Fibroblast of skin of right quadriceps (primary cell): ENCODE measurements at places on chromosomes 4 and X.

GRCh38 chr4:10013722-10014121 is 7.6 kb downstream of the SLC2A9 start:
- DNase-seq, result no peak

DNA sequence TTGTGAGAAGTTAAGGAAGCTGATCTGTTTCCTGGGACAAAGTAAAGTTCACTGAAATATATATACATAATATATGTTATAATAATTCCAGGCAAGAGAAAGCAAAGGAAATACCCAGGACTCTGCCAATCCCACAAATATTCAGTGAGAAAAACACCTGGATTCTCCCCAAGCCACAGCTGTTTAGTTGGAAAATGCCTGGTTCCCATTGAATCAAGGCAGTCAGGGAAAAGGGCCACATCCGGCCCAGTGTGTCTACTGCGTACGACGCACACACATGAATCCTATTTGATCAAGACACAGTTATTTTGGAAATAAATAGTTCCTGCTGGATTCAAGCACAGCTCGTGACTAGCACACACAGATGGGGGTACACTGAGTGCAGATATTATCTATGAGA is 6.3 kb upstream of the DCHS2 start:
- peak; percentile 21 for DNase-seq

DNA sequence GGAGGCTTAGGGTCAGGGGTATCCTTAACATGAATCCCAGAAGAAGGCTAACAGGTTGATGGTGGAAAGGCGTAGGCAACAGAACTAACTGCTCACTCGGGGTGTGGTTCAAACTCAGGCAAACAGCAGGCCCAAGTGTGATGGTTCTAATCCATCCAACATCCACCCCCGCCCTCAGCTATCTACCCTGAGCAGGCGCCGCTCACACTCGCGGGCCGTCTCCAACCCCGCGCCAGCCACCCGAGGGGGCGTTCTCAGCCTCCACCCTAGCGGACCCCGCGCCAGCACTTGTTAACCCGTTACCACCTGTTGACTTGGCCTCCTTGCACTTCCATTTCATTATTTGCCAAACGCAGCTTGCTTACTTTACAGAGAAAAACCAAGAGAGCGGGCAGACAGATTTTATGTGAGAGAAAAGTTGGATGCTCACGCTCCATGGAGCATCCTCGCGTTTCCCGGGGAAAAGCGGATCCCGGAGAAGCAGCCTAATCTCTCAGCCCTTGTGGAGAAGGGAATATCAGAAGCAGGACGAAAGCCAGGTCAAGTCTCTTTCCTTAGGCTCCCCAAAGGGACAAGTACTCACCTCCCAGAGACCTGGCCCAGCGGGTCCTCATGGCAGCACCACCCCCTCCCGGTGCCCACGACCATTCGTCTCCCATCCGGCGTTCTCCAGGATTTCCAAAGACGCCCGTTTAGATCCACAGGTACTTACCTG is 773 bp downstream of the SNCA start:
- no peak for DNase-seq

DNA sequence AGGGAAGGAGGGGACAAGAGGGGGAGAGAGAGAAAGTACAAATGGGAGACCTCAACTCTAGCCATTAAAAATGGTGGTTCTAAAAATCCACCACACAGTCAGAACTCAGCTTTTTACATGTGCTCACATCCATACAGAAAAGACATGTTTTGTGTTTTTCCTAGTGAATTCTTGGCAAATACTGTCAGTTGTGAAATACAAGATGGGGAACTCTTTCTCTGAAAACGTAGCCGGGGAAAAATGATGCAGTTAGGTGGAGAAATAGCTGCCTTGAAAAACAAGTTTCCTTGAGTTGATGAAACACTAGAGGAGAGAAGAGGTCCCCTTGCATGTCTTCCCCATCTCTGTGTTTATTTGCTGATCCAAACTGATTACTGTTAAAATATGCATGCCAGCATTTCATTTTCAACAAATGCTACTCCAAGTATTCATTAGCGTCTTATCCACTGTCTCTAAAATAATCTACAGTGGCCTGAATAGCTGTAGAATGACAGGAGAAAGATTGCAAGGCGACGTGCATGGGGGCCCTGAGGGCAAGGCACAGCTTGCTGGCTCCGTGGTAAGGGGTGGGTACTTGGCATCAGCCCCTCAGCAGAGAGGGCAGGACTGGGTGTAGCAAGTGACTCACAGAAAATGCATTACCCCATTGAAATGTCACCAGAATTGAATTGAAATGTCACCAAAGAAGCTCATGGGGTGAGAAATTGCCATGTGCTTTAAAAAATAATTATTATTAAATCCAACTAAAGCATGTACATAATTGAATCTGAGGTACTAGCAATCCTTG is 48.1 kb upstream of the TBL1X start:
- peak; percentile 41 for DNase-seq

- no peak for DNase-seq
Measured at GRCh38 chr4:148161601-148162000, 280.6 kb downstream of the NR3C2 start.

- no peak for DNase-seq
Measured at GRCh38 chr4:140995058-140995457, 138.2 kb downstream of the RNF150 start.

- no peak for DNase-seq
Measured at GRCh38 chr4:162499478-162499877, 335.7 kb upstream of the FSTL5 start.

- peak; percentile 57 for DNase-seq
Measured at GRCh38 chr4:123017636-123018395, 95.4 kb upstream of the NUDT6 start.

GRCh38 chr4:105022811-105023667 is 123.6 kb upstream of the TET2 start:
- no peak for DNase-seq

DNA sequence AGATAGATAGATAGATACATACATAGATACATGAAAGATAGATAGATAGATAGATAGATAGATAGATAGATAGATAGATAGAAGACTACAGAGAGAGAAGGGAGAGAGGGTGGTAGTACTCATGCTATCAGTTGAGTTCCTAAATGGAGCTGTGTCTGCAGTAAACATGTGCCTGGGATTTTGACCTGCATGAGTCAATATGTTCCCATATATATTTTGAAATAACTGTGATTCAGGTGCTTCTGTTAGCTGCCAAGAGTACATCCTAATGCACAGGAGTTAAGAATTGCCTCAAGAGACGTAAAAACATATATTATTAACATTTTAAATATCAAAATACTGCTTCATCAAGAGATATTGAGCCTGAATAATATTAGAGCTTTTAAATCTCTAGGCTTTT is 379.4 kb downstream of the GRXCR1 start:
- DNase-seq, result no peak

DNA sequence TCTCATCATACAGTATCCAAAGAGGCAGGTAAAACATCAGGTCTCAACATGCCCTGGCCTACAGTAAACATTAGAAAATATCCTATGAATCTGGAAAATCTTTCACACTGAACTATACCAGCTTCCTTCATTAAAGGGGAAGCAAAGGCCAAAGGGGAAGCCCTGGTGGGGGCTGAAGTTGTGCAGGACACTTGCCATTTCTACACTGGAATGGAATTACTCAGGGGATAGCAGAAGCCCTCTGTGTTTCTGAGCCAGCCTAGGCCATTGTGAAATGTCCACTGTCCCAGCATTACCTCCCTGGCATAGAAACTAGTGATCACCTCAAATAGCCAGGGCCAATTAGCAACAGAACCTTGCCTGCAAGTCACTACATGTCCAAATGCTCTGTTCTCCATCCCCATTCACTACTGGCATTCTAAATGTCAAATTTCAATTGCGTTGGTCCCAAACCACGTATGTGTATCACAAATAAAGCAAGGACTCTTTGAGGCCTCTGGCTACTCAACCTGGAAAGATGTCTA is 429.9 kb downstream of the AFF2 start:
- DNase-seq, result no peak

GRCh38 chr4:81659051-81659450 is 187.3 kb upstream of the RASGEF1B start:
- no peak for DNase-seq

GRCh38 chr4:141241986-141242385 is 21.3 kb downstream of the ZNF330 start:
- peak; percentile 23 for DNase-seq

- DNase-seq, result peak; percentile 49
Measured at GRCh38 chrX:72621625-72622485, 49.2 kb upstream of the HDAC8 start.

DNA sequence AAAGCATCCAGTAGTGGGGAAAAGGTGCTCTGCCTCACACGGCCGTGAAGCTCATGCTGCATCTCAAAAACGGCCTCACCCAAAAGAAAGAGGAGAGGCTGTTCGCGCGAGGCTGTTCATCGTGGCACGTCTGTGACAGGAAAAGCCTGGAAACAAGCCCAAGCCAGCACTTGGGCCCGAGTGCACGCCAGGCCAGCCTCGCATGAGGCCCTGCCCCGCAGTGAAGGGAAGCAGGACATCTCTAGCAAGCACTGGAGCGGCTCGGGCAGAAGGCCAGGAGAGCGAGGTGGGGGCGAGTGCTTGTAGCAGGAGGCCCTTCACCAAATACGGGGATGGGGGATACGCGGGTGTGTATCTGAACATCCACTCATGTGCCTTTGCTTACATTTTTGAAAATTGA is 39.9 kb upstream of the MXD4 start:
- no peak for DNase-seq

DNA sequence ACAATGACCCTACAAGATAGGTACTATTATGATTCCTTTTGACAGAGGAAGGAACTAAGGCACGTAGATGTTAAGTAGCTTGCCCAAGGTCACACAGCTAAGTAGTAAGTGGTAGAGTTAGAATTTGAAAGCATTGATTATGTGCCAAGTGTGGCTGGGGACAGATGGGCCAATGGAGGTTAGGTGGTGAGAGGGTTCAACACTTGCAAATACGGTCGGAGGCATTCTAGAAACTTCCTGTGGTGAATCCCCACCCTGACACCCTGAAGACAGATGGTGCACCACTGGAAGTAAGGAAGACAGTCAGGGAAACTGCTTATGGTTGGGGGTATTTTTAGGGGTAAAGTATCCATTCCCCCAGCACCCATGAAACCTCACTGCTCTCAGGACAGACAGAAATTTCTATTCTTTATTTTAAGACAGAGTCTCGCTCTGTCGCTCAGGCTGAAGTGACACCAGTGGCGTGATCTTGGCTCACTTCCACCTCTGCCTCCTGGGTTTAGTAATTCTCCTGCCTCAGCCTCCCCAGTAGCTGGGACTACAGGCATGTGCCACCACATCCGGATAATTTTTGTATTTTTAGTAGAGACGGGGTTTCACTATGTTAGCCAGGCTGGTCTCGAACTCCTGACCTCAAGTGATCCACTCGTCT is 142.5 kb downstream of the RASL11B start:
- DNase-seq, result no peak
